ENCODE measurements at places on chromosomes 5 and 9. TPM values are rescaled to one million over a fixed set of nuclear protein-coding genes. Genes with fewer than 3 reads are reported as not detected.

Gene INSYN2B
- total RNA-seq: 0.21 TPM

DNA sequence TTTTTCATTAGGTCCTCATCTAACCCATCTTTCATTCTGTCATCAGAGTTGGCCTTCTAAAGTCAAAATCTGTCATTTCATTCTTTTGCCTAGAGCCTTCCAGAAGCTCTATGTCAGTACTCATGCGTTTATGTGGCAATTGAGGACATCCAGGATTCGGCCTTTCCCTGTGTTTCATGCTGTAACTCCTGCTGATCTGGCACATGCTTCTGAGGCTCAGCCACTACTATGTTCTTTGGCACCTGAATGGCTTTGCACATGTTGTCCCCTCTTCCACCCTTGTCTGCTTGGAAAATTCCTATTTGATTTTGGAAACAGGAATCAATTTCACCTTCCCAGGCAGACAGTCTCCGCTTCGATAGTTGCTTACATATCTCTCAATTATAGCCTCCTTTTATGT lies 84.9 kb downstream of the GDNF start:
- no peak for DNase-seq

DNA sequence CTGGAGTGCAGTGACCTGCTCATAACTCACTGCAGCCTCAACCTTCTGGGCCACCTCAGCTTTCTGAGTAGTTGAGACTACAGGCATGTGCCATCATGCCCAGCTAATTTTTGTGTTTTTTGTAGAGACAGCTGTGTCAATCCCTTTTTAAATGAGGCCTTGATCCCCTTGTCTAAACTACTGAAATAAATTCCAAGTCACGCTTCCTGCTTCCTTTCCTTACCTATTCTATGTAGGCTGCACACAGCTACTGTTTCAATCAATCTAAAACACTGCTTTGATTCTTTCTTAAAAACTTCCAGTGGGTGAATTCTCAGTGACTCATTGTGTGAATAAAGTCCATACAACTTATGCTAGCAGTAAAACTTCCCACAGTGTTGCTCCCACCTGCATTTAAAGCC lies 2.9 kb upstream of the C7 start:
- DNase-seq: no peak

GRCh38 chr5:85388770-85389169 lies 1004.1 kb upstream of the EDIL3 start:
- DNase-seq: no peak

DNA sequence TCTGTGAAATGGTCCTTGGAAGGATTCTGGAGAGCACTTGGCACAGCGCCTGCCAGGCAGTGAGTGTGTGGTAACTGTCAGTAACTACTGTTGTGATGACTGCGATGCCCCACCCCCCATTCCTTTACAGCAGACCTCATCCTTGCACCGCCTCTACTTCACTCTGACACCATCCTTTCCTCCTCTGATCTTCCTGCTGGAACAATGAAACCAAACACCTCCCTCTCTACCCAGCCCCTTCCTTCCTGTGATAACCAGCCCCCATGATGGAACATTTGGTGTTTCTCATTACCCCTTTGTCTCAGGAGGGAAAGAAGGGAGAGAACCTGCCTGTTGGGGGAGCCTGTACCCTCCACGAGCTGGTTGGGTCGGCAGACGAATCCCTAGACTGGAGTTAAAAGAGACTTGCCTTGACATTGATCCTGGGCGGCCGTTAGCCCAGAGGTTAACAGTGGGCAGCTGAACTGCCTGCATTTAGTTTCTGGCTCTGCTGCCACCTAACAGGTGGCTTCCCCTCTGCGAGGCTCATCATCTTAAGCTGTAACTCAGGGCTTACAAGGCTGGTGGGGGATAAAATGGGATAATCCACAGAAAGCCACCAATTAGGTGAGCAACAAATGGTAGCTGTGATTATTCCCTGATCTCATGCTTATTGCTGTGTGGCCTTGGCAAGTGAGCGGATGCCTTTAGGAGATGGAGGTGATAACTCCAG lies 34.2 kb upstream of the GRPEL2 start:
- peak; percentile 60 for DNase-seq
